ENCODE measurements at places on chromosomes 7 and 10. TPM values are rescaled to one million over a fixed set of nuclear protein-coding genes. Genes with fewer than 3 reads are reported as not detected.

DNA sequence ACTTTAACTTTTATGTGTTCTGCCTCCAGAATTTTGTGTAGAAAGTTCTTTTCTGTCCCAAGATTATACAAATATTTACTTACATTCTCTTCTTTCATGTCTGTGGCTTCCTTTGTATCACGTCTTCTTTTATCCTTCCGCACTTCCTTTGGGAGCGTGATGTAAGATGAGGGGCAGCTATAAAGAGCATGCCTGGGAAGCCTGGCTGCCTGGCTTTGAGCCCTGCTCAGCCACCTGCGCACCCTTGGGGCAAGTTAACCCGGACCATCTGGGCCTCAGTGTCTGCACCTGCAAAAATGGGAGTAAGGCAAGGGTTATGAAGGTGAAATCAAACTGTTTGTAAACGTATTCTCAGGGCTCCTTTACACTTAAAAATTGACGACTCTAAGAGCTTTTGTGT lies 25.2 kb downstream of the PALD1 start:
- H3K4me1 ChIP-seq: peaks cover 29% of the 10 kb centered on the region
- no peak overlapping the region for H3K4me3 ChIP-seq
- no peaks in the 10 kb centered on the region for H3K27me3 ChIP-seq
- no peak for DNase-seq
- H3K36me3 ChIP-seq: no peaks in the 10 kb centered on the region
- H3K27ac ChIP-seq: no peak overlapping the region

- no peaks in the 10 kb centered on the region for H3K36me3 ChIP-seq
- no peak for DNase-seq
- peaks cover 3% of the 10 kb centered on the region for H3K4me1 ChIP-seq
- no peak overlapping the region for H3K27ac ChIP-seq
- no peaks in the 10 kb centered on the region for H3K27me3 ChIP-seq
These were observed 24.5 kb downstream of the SPOCK2 start for GRCh38 chr10:72063703-72064391.

The RAB19 gene
- total RNA-seq: not detected

The KCNIP2 gene
- total RNA-seq: 1.1 TPM

DNA sequence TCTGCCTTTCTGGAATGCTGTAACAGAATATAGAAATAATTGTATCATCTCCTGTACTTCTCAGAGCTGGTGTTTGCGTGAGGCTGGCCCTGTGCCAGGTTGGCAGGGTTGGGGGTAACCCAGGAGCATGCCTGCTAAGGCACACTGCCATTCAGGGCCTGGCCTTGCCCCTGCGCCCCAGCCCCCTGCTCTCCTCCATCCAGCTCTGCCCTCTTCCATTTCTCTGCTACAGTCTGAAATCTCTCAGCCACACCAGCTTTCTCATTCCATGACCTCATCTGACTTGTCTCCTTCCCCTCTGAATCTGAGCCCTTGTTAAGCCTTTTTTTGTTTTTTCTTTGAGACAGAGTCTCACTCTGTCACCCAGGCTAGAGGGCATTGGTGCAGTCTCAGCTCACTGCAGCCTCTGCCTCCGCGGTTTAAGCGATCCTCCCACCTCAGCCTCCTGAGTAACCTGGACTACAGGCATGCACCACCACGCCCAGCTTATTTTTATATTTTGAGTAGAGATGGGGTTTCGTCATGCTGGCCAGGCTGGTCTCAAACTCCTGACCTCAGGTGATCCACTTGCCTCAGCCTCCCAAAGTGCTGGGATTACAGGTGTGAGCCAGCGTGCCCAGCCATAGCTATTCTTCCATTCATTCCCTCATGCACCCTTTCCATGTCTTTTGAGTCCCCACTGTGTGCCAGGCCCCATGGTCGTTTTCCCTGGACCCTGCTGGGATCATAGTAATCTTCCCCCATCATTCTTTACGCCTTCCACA lies 206.8 kb downstream of the CUX1 start:
- H3K4me3 ChIP-seq: no peak overlapping the region
- no peak for DNase-seq
- H3K36me3 ChIP-seq: no peaks in the 10 kb centered on the region
- H3K27ac ChIP-seq: no peak overlapping the region

DNA sequence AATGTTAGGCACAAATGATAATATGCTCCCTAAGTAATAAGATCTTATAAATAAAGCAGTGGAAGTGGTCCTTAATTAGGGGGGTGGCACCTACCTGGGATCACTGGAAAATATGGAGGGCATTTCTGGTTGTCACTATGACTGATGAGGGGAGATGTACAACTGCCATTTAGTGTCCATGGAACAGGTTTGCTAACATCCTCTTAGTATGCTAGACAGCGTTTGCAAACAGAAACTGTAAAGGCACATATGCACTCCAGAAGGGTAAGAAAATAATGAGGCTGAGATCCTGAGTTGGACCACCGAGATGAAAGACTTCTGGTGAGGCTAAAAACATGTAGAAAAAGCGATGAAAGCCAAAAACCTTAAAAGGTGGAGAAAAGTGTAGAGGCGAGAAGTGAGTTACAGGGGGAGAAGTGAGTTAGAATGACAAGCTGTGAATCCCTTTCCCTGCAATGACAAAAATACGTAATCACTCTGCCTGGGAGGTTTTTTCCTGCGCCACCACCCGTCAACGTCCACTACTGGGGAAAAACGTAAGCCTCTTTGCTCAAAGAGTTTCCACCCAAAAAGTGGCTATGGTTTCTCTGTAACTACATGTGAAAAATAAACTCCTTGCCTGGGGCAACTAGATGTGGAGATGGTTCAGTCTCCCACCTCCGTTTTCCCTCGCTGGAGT lies 767 bp downstream of the KRIT1 start:
- H3K4me3 ChIP-seq: peak overlapping the region; percentile 97
- no peaks in the 10 kb centered on the region for H3K27me3 ChIP-seq
- peaks cover 10% of the 10 kb centered on the region for H3K36me3 ChIP-seq
- peak overlapping the region; percentile 72 for H3K27ac ChIP-seq

The TACR2 gene
- total RNA-seq: 0.27 TPM

GRCh38 chr10:111080224-111080623 lies 3.4 kb downstream of the ADRA2A start:
- H3K4me1 ChIP-seq: peaks cover 10% of the 10 kb centered on the region
- no peak for DNase-seq
- H3K27ac ChIP-seq: no peak overlapping the region
- H3K36me3 ChIP-seq: no peaks in the 10 kb centered on the region

The SEC61A2 gene
- total RNA-seq: 3.5 TPM

The ARL3 gene
- 8.8 TPM for total RNA-seq
